Right forelimb (tissue), 1 donor: ENCODE measurements at places on chromosomes 13 and 19.

GRCh38 chr13:95217920-95218830, 83.1 kb downstream of the ABCC4 start:
- no peak for DNase-seq

DNA sequence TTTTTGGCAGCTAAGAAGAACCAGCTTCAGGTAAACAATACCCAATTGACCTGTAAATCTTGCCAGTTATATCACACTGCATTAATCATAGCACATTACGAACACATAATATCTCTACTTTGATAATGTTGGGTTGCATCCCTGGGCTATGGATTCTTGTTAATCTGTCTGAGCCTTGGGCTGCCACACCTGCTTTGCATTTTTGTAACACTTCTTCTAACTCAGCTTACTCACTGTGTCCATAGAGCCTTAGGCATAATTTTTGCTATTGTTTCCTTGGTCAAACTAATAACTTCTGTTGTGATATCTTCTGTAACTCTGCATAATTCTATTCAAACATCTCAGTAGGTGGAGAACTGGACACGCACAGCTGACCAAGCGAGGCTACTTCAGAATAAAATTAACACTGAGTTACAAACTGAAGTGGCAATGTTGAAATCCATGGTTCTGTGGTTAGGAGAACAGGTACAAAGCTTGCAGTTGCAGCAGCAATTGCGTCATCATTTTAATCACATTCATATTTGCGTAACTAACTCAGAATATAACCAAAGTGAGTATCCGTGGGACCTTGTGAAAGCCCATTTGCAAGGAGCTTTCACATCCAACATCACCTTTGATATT, 6.4 kb downstream of the ZNF350 start:
- DNase-seq = no peak

DNA sequence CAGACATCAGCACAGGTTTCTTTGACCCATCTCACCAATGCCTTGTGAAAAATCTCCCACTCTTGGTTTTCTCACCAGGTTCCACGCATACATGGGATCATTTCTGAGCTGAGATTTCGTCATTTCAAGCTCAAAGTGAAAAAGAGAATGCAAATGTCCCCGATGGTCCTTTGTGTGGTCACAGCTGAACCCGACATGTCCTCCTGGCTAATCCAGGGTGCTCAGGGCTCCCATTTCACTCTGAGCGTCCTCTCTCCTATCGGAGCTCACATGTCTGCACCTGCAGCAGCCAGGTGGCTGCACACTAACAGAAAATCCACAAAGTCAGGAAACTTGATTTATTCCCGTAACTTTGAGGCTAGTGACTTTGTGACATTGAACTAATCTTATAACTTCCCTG, 9.3 kb upstream of the CEACAM3 start:
- DNase-seq = no peak

GRCh38 chr13:107964395-107964794, 250.9 kb downstream of the LIG4 start:
- no peak for DNase-seq

GRCh38 chr19:11692127-11692790, 46.5 kb downstream of the ZNF823 start:
- no peak for DNase-seq

DNA sequence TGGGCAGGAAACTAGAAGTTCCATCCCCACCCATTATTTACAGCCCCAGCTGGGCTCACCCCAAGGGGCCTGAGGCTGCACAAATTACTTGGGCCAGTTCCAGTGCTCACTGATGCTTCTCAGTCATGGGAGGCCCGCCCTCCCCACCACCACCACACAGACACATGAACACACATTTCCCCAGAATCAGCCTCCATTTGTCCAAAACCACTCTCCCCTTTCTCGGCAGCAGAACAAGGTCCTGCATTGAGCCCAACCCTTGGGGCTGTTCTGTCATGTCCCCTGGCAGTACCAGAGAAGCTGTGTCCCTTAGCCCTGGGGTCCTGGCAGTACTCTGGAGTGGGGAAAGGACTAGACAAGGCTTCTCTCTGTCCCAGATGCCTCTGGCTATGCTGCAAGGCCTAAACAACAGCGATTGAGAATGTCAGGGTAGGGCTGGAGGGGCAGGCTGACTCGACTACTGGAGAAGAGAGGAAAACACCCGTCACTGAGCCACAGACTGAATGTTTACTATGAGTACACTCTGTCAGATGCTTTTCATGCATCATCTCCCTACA, 21.8 kb downstream of the SAMD4B start:
- DNase-seq = peak; percentile 69

- no peak for DNase-seq
These were observed 2.1 kb downstream of the ZNF574 start for GRCh38 chr19:42078058-42078457.

GRCh38 chr19:50925734-50926133, 14.5 kb upstream of the KLK4 start:
- no peak for DNase-seq

- DNase-seq = no peak
These were observed 37.6 kb upstream of the DIAPH3 start for GRCh38 chr13:60201286-60201685.

GRCh38 chr13:108609353-108609752, 20.1 kb upstream of the MYO16 start:
- DNase-seq = no peak

- no peak for DNase-seq
These were observed 5.1 kb downstream of the CHMP2A start for GRCh38 chr19:58549664-58550361.

DNA sequence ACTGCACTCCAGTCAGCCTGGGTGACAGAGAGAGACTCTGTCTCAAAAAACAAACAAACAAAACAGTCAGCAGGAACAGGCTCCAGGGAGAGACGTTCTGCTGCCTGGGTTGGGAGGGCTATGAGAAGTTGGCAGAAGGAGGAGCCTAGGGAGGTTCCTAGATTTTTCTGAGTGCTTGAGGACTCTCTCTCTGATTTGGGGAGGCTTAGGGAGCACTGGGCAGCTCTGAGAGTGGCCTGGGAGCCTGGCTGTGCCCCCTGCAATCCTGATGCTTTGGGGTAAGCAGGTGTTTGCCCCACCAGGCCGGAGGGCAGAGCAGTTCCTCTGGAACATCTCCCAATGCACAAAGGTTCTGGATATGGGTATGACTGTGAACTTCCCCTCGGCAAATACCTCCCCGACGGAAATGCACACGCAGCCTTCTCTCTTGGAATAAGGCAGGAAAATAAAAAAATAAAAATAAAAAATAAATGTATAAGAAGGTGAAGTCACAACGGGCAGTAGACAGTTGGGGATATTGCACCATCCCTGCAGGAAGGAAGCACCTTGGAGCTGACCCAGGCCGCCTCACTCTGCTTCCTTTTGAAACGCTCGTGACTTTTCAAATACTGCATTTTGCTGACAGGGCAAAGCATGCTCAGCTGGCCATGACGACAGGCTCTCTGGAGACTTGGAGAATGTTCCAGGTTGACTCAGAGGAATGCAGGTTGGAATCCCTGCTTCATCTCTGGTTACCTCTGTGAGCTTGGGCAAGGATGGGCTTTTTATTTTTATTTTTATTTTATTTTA, 26.5 kb upstream of the HOMER3 start:
- DNase-seq = no peak

DNA sequence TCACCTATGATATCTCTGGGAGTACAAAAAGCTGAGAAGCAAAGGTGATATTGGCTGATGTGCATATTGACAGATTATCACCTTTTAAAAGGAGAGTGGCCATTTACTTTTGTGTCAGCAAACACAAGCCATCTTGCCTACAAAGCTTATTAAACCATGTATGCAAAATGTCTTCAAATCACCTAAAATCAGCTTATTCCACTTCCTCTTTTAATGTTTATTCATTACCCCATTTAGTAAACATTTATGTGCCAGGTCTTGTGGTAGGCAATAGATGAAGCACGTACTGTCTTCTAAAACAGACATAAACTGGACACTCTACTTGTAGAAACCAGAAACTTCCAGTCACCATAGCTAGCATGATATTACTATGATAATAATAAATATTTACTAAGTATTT, 354.6 kb downstream of the RBM26 start:
- DNase-seq = no peak

GRCh38 chr19:47239610-47240296, 8.8 kb upstream of the BBC3 start:
- peak; percentile 77 for DNase-seq

DNA sequence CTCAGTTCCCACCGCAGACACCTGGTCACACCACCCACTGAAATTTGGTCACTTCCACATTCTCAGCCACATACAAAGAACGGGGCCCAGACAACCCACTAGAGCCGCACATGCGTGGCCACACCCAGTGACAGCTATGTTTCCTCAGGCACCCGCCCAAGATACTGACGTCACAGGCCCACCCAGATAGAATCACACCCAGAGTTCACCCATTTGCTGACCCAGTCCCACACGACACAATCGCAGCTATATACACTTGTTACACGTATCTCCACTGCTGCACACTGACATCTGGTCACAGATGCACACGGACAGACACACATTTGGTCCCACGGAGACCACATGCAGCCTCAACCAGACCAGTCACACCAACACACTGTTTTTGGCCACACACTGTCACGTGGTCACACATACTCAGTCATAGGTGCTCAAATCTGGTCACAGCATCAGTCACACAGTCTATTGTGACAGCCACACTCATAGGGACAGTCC, 2.9 kb downstream of the NUMBL start:
- DNase-seq = peak; percentile 85

DNA sequence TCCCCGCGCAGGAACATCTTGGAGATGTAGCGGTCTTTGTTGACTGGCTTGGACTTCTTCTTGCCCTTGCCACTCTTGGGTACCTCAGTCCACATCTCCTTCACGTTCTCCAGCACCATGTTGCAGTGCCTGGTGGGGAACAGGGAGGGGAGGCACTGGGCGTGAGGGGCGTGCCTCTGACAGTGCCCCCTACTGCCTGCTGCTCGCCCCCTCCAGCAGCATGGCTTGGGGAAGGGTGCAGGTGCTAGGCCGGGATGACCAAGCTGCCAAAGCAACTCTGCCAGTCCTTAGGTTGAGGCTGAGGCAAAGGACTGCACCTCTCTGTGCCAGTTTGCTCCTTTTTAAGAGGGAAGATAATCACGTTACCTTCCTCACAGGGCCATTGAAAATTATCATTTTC, 4.2 kb downstream of the SNRPD2 start:
- DNase-seq = no peak

DNA sequence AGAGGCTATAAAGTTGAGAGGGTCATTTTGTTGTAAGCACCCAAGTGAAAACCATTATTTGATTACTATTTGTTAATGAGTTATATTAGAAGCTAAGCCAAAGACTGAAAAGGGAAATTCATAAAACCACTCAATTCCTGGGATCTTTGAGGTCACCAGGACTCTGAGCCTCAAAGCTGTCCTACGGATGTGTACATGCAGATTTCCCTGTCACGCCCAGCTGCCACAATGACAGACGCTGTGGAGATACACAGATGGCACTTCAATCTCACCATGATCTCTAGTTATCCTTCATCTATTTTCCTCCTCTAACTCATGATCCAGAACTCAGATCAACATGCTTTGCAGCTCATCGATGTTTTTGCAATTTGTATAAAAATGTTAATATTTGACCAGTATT, 403.5 kb upstream of the MIR17HG start:
- no peak for DNase-seq

- DNase-seq = no peak
These were observed 121.1 kb downstream of the NHLRC3 start for GRCh38 chr13:39159393-39159792.

DNA sequence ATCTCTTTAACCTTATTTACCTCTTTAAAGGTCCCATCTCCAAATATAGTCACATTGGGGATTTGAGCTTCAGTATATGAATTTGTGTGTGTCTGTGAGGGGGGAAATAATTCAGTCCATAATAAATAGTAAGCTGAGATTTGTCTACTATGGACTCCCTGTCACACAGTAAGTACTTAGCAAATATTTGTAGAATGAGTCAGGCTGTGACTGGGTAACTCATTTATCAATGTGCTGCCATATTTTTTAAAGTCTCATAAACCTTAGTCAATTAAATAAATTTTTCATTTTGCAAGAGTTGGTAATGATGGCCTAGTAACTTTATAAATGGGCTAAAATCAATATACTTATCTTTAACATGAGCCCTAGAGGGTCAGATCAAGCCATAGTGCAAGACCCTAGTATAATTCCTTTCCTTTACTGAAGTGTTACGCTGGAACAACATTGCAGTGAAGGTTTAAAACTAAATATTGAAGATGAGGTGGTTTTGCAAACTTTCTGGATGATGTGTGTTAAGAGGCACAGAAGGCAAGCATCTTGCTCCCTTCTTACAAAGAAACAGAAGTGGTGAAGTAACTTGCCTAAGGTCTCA, 305.1 kb downstream of the KCNRG start:
- no peak for DNase-seq

- DNase-seq = no peak
These were observed 278.4 kb upstream of the DACH1 start for GRCh38 chr13:72145383-72145782.

GRCh38 chr13:23789576-23790346, 99.4 kb downstream of the MIPEP start:
- no peak for DNase-seq

DNA sequence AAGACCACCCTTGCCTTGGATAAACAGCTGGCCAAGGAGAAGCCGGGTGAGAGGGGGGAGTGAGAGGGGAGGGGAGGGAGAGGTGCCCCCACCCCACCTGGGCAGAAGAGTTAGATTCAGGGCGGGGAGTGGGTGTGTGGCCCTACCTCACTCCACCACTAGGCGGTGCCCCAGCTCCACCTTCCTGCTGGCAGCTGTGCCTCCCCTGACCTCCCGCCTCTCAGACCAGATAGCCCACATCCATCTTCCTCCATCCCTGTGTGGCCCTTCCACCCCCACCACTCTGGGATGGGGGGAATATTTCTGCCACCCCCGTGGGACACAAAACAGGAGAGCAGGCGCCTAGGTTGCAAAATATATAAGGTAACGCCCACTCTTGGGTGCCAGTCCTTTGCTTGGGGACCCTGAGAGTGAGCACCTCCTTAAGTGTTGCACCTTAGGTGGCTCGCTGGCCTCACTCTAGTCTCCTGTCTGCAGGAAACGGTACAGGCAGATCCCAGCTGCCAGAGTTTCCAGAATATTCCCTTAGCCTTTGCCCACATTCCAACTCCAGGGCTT, 13.8 kb upstream of the EHD2 start:
- no peak for DNase-seq

- DNase-seq = no peak
These were observed 23.1 kb downstream of the SIGLEC5 start for GRCh38 chr19:51607077-51607476.

DNA sequence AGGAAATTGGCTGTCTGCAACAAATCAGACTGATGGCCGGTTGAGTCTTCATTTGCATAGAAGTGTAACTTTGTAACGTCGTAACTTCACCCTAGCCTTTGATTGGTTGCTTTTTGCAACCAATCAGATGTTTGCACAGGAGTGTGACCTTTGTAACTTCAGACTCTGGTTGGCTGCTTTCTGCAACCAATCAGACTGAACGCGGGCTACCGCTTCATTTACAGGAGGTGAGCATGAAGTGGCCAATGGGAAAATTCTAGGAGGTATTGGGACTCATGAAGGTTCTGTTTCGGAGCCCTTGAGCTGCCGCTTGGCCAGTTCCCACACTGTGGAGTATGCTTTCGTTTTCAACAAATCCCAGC, 441 bp upstream of the ZNF559 start:
- DNase-seq = peak; percentile 75

- DNase-seq = no peak
These were observed 948.3 kb downstream of the SLITRK1 start for GRCh38 chr13:82934000-82934399.
